ENCODE measurements at places on chromosomes 3 and 15. TPM values are rescaled to one million over a fixed set of nuclear protein-coding genes. Genes with fewer than 3 reads are reported as not detected.

Gene UBA3
- total RNA-seq = 75.3 TPM

Gene DUT
- 169 TPM for total RNA-seq

Gene SLC9C1
- total RNA-seq = not detected

Gene SCN5A
- total RNA-seq = 4.7 TPM

Gene SOX14
- not detected for total RNA-seq

Gene GHSR
- not detected for total RNA-seq

Gene TTLL13
- 0.96 TPM for total RNA-seq

Gene AADACL2
- not detected for total RNA-seq

DNA sequence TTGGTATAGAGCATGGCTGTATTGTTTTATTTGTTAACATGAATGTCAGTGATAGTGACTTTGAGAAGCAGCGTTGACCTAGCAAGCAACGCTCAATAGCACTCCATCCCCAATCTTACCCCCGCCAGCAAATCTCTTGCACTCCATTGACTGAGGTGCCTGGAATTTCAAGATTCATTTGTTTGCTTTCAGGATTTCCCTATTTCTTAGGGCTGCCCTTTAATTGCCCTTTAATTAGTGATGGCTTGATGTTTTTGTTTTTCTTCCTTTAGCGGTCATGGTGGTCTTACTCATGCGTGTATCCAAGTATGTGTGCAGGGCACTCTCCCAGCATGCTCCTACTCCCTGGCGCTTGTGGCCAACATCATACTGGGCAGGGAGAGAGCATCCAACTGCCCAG, 216.8 kb upstream of the TBL1XR1 start:
- DNase-seq = no peak

GRCh38 chr3:87837076-87837475, 221.7 kb downstream of the CGGBP1 start:
- no peak for DNase-seq

- DNase-seq = no peak
Measured at GRCh38 chr15:78662028-78662427, 21.0 kb upstream of the CHRNB4 start.

- DNase-seq = no peak
Measured at GRCh38 chr3:156040041-156040440, 80.3 kb upstream of the KCNAB1 start.

- DNase-seq = no peak
Measured at GRCh38 chr15:65907661-65908060, 38.4 kb downstream of the RAB11A start.

- peak; percentile 98 for DNase-seq
Measured at GRCh38 chr3:149657926-149658743, at the start of gene WWTR1. Gene WWTR1, minus strand, starts transcription at chr3:149658025. Its CDS starts 719 bp downstream, at chr3:149657306.

DNA sequence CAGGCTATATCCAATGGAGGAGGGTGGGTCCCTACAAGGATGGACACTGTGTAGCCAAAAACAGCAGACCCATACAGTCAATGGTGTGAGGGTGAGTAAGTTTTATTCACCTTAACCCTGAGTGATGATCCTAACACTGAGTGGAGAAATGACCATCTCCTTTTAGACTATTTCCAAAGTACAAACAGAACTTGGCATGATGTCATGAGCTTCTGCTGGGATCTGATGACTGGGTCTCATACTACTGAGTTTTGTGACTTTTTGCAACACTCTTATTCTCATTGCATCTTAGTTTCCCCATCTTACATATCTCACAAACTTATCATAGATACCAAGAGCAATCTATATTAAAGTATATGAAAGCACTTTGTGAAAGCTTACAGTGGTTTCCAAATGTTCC, 330.3 kb upstream of the CFAP20DC start:
- DNase-seq = no peak

- no peak for DNase-seq
Measured at GRCh38 chr3:27675287-27675686, 46.8 kb downstream of the EOMES start.

DNA sequence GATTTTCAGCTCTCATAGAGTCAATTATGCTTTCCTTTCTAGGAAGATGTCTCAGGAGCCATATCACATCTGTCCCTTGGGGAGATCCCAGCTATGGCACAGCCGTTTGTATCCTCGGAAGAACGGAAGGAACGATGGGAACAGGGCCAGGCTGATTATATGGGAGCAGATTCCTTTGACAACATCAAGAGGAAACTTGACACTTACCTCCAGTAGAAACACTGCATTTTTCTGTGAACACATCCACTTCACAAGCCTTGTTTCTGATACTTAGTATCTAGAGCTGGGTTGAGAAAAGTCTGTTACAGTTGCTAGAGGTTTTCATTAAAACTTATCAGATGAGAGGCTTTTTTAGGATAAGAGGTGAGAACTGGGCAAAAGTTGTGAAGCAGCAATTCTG, 35.4 kb downstream of the GYG1 start:
- no peak for DNase-seq

- peak; percentile 44 for DNase-seq
Measured at GRCh38 chr15:74725225-74725774, at the start of gene CYP1A1. Gene CYP1A1, minus strand, starts transcription at chr15:74725528. Its CDS starts 2,431 bp downstream, at chr15:74723097.

GRCh38 chr3:30020380-30020779, 586.0 kb upstream of the TGFBR2 start:
- DNase-seq = no peak

DNA sequence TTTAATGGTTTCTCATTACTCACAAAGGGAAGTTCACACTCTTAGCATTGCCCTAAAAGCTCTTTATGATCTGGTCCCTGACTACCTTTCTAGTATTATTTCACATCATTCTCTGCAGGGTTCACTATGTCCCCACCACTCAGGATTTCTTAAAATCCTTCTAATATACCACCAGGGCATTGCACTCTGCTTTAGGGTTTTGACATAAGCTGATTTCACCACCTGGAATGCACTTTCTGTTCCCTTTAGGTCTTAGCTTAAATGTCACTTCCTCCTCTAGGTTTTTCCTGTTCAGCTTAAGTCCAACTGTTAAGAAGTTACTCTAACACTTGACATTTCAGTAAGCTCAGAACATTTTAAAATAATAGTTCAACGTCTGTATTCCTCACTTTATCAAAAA, 81.7 kb downstream of the HCN4 start:
- DNase-seq = no peak

GRCh38 chr15:39782441-39783138, at the start of gene FSIP1:
Gene FSIP1, minus strand, starts transcription at chr15:39782841. Its CDS starts 6,317 bp downstream, at chr15:39776524.
- peak; percentile 97 for DNase-seq

DNA sequence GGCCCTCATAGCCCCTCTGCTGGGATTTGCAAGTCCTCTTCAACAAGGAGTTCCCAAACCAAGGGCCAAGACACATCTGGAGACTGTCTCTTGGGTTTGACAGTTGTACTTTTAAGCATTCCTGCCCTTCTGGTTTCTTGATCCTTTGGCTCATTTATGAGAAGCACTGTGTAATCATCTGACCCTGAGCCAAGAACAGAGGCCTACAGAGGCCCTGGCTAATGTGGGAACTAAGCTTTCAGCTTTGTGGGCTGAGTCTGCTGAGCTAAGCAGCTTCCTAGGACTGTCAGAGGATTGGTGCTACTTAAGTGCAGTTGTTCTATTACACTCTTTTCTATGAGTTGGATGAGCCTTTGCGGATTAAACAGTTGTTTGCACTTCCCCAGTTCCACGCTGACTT, 178.3 kb downstream of the KBTBD8 start:
- DNase-seq = no peak

All from PC-9 (cell line).